ENCODE measurements at places on chromosomes 5 and 9. TPM values are rescaled to one million over a fixed set of nuclear protein-coding genes. Genes with fewer than 3 reads are reported as not detected.

Gene GFPT2
- 1.1 TPM for total RNA-seq

Gene MSANTD3
- 54.7 TPM for total RNA-seq

Gene TNC
- total RNA-seq: 48.6 TPM

Gene C7
- total RNA-seq: 15.2 TPM

Gene ORM2
- total RNA-seq: not detected

Gene ANKRD55
- total RNA-seq: not detected
